ENCODE measurements at places on chromosomes 4 and X.

DNA sequence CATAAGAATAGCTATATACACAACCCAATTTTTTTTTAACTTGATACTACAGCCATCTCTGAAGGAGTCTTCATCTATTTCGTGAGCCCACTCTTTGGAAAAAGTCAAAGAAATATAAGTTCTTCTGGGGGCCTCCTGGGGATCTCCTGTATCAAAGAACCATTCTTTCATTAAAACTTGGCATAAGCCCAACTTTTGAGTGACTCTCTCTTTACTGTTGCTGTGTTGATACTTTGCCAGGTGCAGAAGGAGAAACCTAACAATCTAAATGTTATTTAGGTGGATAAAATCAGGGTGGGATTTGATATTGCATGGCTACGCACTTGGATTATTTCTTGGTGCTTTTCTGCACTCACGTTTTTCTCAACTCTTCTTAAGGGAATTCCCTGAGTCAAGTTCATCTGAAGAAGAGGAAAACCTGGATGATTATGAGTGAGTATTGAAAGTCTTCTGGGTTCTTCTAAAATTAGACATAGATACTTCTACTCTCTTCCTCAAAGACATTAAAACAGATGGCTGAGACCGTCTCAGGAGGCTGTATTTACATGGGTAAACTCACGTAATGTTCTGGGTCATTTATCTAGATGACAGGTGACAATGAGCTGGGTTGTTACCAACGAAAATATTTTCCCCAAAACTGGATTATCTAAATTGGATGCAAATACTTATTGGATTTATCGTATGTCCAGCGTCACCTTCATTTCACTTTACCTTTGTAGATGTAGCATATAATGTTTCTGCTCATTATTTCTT is 25.2 kb downstream of the BMX start:
- no peak for ATAC-seq

- no peak for ATAC-seq
Observed at GRCh38 chr4:537436-538264, 38.4 kb downstream of the TMEM271 start.

DNA sequence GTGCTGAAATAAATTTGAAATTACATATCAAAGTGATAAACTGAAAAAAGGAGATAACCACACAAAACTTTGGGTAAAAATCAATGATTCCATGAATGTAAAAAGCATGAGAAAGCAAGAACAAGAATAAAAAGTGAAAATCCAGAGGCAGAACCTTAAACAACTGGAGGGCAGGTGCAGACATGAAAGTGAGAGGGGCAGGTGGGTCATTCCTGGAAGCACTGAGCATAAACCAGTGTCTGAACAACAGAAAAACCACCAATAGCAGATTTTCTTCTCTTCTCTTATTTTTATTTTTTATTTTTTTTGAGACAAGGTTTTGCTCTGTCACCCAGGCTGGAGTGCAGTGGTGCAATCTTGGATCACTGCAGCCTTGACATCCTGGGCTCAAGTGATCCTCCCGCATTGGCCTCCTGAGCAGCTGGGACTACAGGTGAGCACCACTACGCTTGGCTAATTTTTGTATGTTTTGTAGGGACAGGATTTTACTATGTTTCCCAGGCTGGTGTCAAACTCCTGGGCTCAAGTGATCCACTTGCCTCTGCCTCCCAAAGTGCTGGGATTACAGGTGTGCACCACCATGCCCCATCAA is 46.8 kb upstream of the GPR78 start:
- ATAC-seq, result no peak

DNA sequence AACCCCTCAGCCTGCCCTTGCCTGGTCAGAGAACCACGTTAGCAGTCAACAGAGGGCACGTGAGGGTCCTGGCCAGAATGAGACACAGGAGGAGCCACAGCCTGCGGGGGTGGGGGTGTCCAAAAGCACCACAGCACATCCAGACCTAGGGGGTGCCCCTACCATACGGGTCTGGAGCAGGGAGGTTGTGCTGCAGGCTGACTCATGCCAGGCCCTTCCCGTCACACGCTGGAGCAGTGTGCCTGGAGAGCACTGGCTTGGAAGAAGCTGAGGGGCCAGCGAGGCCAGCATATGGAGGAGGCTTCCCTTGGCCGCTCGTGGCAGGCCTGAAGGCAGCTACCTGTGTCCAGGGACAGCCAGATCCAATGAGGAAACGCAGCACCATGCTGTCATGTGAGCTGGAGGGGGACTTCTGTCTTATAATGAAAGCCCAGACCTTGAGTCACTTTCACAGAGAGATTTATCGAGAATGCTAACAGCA is 1.5 kb upstream of the IRAK1 start:
- ATAC-seq, result peak; percentile 64

- ATAC-seq, result no peak
Observed at GRCh38 chr4:151538963-151539362, 130.0 kb downstream of the FHIP1A start.

DNA sequence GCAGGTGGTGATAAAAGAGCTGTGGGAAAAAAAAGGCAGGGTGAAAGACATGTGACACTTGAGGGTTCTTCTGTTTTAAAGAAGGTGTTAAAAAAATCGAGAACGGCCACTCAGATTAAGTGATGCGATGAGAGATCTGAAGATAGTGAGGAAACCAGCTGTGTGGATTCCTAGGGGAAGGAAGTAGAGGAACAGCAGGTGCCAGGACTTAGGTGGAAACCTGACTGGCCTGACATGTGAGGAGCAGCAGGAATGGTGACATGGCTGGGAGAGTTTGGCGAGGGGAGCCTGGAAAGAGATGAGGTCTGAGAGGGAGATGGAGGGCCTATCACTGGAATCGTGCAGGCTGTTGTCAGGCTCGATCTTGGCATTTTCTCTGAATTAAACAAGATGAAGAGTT is 55.5 kb downstream of the BMPR1B start:
- ATAC-seq, result no peak
